ENCODE measurements at places on chromosomes 12 and 14. TPM values are rescaled to one million over a fixed set of nuclear protein-coding genes. Genes with fewer than 3 reads are reported as not detected.

The PELI2 gene
- 15.8 TPM for total RNA-seq

The HRK gene
- total RNA-seq, result not detected

The SYNDIG1L gene
- total RNA-seq, result 0.32 TPM

The MIPOL1 gene
- 10.2 TPM for total RNA-seq

The RBP5 gene
- total RNA-seq, result not detected

The KRT85 gene
- not detected for total RNA-seq
